ENCODE measurements at places on chromosomes 3 and 15. TPM values are rescaled to one million over a fixed set of nuclear protein-coding genes. Genes with fewer than 3 reads are reported as not detected.

Gene DTWD1
- total RNA-seq = 30.7 TPM

Gene UBE2E2
- total RNA-seq = 64.6 TPM

Gene EPHA3
- 2.8 TPM for total RNA-seq

Gene CLDN11
- 61.1 TPM for total RNA-seq

Gene DNAJB11
- total RNA-seq = 47.0 TPM

Gene MESP1
- total RNA-seq = 16.0 TPM

Gene CLRN1
- total RNA-seq = not detected

Gene LSAMP
- total RNA-seq = 1.7 TPM

Gene CPNE9
- total RNA-seq = not detected

- DNase-seq = peak; percentile 39
Observed at GRCh38 chr15:69636169-69636915, 183.7 kb downstream of the RPLP1 start.

- no peak for DNase-seq
Observed at GRCh38 chr3:172685331-172686214, 25.3 kb downstream of the NCEH1 start.

DNA sequence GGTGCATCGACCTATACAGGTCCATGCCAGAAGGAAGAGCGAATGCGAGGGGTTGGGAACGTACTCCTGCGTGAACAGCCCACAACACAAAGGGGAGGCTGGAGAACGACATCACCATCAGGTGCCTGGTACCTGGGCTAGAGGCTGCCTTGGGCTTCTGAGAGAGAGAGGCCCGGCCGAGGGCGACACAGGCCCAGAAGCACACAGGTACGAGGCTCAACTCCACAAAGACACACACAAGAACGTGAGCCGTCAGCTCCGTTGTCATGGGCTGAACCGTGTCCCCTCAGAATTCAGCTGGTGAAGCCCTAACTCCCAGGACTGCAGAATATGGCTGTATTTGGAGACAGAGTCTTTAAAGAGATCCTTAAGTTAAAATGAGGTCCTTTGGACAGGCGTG is 134.3 kb downstream of the ATP10A start:
- DNase-seq = no peak

DNA sequence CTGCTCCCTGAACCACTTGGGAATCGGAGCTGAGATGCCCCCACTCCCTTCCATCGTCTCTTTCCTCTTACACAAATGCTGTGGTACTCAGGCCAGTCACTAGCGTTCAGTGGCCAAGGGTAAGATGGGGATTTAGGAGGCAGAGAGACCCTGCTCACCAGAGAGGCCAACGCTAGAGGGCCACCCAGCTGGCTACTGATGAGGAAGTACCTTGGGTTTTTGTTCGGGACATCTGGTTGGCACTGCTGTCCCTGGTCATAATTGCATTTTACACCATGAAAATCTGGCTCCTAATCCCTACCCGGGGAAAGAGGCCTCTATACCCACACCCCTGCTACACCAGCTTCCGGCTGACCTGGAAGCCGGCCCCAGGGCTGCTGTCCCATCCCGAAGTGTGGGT is 7.7 kb downstream of the MAP6D1 start:
- DNase-seq = no peak

DNA sequence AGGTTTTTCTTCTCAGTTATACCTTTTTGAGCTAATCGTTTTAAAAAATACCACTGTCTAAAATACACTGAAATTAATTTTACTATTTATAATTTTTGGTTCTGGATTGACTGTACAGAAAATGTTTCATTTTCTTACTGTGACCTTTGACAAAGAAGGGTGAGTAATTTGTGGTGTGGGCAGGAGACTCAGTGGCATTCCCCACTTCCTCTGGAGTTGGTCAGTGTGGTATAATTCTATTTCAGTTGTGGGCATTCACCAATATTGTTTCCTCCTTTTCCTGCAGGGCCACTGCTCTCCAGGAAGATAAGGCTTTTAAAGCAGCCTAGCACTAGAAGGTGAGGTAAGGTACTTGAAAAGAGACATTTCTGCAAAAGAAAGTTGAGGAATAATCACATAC is 6.5 kb downstream of the DAG1 start:
- DNase-seq = no peak

DNA sequence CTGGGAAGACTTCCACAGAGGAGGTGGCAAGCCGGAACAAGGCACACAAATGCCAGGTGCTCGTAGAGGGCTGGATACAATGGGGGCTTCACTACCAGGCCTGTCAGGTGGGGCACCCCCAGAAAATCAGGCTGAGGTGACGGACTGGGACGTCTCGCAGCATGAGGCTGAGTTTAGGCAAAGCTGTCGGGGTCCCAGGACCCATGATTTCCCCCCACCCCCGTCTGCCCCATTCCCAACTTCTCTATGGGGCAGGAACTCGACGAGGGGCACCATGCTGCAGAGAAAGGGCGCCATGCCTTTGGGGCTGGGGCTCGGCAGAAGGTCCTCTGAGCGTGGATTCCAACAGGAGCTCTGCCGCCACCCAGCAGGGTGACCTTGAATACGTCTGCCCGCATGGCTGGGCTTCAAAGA is 65.7 kb upstream of the HES1 start:
- no peak for DNase-seq
